ENCODE measurements at places on chromosomes 12 and 14.

- DNase-seq, result no peak
Observed at GRCh38 chr14:74980731-74981461, 21.8 kb upstream of the EIF2B2 start.

- peak; percentile 40 for DNase-seq
Observed at GRCh38 chr14:56333359-56334292, 215.4 kb downstream of the PELI2 start.

GRCh38 chr12:90888316-90888715, 66.7 kb downstream of the CCER1 start:
- DNase-seq, result no peak

- no peak for DNase-seq
Observed at GRCh38 chr14:75522224-75522982, at the start of gene BATF. TSS of gene BATF (plus strand) at chr14:75522469. CDS start at chr14:75522683, 214 bp downstream.

DNA sequence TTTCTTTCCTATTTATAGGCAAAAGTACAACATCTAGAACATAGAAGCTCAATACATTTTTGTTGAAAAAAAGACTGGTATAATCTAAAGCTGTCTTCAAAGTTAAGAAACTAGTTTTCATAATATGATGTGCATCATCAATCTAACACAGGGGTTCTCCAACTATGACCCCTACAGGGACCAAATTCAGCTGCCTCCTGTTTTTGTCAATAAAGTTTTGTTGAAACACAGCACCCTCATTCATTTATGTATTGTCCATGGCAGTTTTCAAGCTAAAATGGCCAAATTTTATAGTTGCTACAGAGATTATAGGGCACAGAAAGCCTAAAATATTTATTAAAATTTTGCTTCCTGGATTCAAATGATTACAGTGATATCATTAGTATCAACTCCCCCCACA, 452.9 kb downstream of the CCER1 start:
- no peak for DNase-seq

DNA sequence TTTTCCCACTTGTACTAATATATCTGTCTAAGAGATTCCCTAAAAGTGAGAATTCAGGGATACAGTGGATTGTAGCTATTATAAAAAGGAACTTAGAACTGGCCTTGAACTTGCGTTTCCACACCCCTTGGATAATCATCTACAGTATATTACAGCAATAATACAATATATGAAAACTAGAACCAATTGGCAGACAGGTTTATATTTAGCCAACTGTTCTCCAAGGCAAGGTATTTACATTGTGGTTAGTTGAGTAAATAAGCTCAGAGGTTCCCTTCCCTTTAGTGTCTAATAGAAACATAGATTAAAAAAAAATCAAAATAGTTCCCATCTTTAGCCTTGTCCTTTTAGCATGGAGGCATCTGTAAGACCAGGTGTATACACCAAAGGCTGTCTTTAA, 42.1 kb downstream of the LIMA1 start:
- peak; percentile 8 for DNase-seq

DNA sequence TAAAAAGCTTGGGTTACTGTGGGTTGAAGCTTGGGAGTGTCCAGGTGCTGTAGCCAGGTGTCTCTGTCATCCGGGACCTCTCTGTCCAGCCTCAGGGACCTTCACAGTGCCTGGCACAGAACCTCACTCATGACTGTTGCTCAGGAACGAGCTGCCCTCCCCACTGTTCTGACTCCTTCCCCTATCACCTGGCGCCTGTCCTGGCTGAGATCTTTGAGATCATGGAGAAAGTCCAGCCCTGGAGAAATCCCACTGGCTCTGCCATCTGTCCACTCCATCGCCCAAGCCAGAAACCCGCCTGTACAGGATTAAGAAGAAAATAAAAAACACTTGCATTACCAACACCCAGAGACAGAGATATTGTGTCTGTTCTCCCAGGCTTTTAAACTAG, 53.5 kb downstream of the DGLUCY start:
- DNase-seq, result no peak

DNA sequence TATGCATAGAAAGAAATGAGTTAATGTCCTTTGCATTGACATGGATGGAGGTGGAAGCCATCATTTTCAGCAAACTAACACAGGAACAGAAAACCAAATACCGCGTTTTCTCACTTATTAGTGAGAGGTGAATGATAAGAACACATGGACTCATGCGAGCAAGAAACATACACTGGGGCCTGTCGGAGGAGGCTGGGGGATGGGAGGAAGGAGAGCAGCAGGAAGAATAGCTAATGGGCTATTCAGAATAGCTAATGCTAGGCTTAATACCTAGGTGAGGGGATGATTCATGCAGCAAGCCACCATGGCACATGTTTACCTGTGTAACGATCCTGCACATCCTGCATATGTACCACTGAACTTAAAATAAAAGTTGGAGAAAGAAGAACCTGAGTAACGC, 29.1 kb upstream of the SYT1 start:
- DNase-seq, result no peak

- DNase-seq, result no peak
Observed at GRCh38 chr14:55571125-55571889, 8.7 kb upstream of the KTN1 start.

DNA sequence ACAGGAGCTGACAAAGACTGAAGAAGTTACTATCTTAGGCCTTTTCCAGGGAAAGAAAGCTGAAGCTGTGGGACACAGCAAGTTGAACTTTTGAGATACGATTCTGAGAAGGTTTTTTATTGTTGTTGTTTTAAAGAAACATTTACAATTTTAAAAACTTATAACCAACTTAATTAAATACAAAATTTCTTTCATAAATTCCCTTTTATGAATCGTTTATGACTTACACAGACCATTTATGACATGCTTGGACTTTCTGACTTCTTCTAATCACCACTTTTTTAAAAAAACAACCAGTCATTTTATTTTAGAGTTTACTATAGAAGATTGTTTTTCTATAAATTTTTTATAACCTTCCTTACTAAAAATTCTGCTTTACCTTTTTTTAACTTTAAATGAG, 68.7 kb downstream of the DHRS2 start:
- no peak for DNase-seq

GRCh38 chr12:6074979-6075585, 49.4 kb downstream of the VWF start:
- no peak for DNase-seq

DNA sequence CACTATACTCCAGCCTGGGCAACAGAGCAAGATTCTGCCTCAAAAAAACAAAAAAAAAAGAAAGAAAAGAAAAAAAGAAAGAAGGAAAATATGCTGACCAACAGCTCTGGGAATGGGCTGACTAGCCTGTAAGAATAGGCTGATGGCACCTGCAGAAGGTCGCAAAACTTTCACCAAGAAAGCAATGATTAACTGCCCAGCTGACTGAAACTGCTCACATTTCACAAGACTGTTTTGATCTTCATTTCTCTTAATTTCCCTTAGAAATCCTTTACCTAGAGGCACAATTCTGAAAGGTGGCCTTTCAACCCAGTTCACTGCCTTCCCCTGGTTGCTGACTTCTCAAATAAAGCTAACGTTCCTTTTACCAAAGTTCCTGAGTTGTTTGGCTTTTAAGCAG, 12.4 kb downstream of the BEST3 start:
- no peak for DNase-seq

- DNase-seq, result no peak
Observed at GRCh38 chr14:61623927-61624326, 71.4 kb upstream of the HIF1A start.

DNA sequence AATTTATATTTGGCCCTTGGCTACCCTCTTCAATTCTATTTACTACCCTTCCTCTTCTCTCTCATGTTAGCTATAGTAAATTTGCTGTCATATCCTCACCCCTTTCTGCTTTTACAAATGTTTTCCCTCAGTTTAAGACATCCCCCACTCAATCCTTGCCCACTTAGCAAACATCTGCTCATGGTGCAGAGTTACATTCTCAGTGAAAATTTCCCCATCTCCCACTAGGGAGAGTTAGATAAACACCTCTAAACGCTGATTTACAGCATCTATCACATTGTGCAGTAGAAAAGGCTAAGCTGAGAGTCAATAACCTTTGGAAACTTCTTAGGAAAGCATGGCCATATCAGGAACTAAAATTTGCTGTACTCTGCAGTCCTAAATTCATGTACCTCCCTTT, 69.0 kb downstream of the DENND5B start:
- DNase-seq, result no peak

GRCh38 chr12:70240673-70241072, 2.6 kb upstream of the CNOT2 start:
- no peak for DNase-seq

DNA sequence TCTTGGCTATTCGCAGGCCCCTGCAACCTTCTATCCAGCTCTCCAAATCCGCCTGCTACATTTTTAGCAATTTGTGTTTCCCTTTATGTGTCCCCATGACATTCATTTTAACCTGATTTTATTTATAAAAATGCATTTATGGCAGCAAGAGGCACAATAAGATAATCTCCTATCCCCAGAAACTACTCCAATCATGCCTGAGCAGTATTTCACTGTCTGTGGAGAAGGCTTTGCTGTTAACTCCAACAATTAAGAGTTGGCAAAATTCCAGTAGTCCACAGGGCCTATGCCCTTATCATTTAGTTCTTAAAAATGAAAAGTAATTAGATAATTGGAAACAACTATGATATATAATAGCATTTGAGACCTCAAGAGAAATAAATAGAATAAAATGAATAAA, 462.4 kb downstream of the TRHDE start:
- DNase-seq, result no peak

DNA sequence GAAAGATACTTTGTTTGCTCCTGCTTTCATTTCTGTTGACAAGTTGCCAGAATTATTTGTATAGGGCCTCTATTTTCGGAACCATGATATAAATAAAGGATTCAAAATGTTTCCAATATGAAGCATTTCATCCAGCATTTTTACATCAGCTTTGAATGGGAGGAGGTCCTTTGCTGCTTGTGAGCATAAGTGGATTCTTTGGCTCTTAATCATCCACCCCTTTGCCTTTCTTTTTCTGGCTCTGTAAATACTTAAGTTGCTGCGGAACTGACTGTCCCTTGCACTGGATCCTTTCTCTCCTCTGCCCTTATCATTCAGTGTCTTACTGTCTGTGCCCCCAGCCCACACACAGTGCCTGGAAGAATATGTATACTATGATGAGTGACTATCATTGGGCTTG, 357.3 kb upstream of the RGS6 start:
- no peak for DNase-seq

GRCh38 chr12:112153181-112153892, 28.0 kb downstream of the TRAFD1 start:
- no peak for DNase-seq

- peak; percentile 85 for DNase-seq
Observed at GRCh38 chr12:32501835-32502333, 102.5 kb downstream of the FGD4 start.

GRCh38 chr12:106978035-106978800, 8.7 kb downstream of the MTERF2 start:
- DNase-seq, result peak; percentile 11

GRCh38 chr12:131091976-131092691, 138.4 kb downstream of the ADGRD1 start:
- no peak for DNase-seq
